ENCODE measurements at places on chromosomes 1 and 21.
A peak's percentile ranks its signal among the peaks of the same experiment; 100 is the strongest.

- DNase-seq = peak; percentile 64
These were observed 33.0 kb upstream of the H6PD start for GRCh38 chr1:9201401-9202239.

DNA sequence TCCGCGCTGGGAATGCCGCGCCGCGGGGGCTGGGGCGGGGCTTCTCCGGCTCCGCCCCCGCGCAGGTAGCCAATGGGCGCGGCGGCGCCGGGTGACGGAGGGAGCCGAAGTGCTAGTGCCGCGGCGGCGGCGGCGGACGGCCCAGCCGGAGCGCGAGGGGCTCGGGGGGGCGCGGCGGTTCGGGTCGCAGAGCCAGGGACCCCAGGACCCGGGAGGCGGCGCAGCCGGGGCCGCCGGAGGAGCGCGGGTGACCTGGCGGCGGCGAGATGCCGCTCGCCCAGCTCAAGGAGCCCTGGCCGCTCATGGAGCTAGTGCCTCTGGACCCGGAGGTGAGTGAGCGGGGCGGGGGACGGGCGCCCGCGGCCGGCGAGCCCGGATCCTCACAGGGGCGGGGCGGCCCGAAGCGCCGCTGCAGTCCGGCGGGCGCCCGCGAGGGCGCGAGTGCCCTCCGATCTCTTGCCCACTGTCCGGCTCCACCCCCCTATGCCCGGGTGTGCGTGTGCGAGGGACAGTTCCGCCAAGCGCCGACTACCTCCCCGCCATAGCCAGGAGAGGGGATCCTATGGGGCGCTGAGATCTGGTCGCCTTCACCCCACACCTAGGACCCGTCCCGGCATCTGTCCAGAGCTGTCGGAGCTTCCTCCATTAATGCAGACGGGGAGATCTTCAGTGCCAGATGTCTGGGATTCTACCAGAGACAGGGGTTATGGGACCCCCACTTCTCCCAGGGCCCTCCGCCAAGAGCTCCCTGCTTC lies at the start of gene RPS6KA1:
TSS of gene RPS6KA1 (plus strand) at position 107 of the 755 bp plus-strand sequence. CDS start at position 267, 160 bp downstream.
- DNase-seq = peak; percentile 94

GRCh38 chr1:93681989-93682412 lies 364 bp upstream of the BCAR3 start:
- no peak for DNase-seq

- no peak for DNase-seq
These were observed 634.9 kb downstream of the LTN1 start for GRCh38 chr21:28357743-28358142.

DNA sequence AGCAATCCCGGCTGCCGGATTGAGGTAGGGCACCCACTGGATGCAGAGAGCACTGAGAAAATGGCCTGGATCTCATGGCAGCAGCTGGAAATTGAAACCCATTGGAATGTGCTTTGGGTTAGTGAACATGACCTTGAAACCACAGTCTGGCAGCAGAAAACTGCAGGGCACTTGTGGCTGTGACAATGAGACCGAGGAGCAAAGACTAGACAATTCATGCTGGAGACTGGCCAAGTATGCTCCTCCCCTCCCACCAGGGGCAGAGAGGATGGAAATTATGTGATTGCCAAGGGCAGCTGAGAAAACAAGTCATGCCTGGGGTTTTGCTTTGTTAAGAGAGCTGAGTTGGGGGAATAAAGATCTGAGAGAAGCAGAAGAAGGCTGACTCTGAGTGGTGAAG lies 60.7 kb downstream of the ZNF697 start:
- peak; percentile 86 for DNase-seq

DNA sequence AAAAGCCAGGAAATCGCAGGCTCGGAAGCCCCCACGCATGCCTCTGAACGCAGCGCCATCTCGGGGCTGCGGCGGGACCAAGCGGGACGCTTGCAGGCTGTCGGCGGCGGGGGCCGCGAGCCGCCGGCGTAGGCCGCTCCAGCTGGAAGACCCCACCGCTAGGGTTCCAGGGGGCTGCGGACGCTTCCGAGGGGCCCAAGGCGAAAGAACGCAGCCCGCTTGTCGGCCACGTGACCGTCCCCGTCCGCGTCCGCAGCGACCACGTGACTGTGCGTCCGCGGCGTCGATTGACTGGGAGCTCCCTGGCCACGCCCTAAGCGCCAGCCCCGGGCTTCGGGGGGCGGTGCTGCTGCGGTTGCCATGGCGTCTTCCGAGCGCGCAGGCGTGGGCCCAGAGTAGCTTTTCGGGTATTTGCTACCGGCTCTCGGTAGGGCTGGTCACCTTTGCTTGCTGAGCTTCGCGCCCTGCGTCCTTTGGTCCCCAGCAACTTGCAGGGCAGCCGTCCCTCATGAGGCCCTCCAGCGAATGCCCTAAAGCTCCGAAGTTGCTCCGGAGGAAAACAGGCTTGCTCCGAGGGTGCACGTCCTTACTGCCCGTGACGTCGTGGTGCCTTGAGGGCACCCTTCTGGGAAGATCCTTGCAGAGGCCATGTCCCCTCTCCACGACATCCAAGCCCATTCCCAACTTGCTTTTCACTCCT lies 197.2 kb downstream of the DYRK1A start:
- DNase-seq = no peak
